CD4-positive, alpha-beta T cell treated with Interleukin-6 at 100 ng/mL for 8 hours (primary cell): ENCODE measurements at places on chromosomes 6 and 20.

GRCh38 chr6:140979642-140980091 lies 1153.1 kb upstream of the GJE1 start:
- no peak for DNase-seq

DNA sequence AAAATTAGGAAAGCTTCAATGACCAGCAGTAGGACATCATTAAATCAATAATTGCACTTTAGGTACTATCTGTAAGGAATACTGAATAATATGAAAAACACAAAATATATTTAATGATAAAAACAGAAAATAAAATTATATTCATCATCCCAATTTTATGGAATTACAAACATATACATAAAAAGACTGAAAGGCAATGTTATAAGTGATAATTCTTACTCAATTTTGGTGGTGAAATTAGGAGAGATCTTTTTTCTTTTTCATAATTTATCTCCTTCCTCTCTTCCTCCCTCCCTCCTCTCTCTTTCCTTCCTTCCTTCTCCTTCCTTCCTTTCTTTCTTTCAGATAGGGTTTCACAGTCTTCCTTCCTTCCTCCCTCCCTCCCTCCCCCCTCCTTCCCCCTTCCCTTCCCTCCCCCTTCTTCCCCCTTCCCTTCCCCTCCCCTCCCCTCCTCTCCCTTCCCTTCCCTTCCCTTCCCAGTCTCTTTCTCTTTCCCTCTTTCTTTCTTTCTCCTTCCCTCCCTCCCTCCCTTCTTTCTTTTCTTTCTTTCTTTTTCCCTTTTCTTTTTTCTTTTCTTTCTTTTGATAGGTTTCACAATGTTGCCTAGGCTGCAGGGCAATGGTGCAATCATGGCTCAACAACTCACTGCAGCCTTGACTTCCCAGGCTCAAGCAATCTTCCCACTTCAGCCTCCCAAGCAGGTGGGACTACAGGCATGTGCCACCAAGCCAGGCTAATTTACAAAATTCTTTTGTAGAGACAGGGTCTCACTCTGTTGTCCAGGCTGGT lies 36.8 kb downstream of the RSPH3 start:
- no peak for DNase-seq

DNA sequence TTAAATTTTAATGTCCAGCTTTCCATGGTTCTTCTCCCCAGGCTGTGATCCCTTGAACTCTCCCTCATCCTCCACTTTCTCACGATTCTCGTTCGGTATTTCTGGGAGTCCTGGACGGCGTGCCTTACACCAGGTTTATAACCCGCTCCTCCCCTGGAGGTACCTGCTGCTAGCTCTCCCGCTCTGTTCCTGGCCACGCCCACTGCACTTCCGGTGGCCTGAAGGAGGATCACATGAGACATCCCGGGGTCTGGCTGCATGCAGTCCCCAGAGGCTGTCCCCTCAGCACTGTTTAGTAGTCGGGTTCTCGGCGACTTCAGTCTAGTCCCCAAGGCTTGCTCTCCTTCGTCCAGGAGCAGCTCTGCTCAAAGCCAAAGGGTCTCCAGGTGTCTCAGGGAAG lies 28.4 kb upstream of the GCLC start:
- DNase-seq: no peak

- DNase-seq: no peak
Measured at GRCh38 chr20:59835057-59835447, 98.4 kb downstream of the SYCP2 start.

- DNase-seq: no peak
Measured at GRCh38 chr20:21315138-21315537, 12.0 kb downstream of the XRN2 start.

- no peak for DNase-seq
Measured at GRCh38 chr6:139248911-139249310, 42.9 kb downstream of the TXLNB start.

- peak; percentile 14 for DNase-seq
Measured at GRCh38 chr6:35415065-35415891, 36.9 kb upstream of the FANCE start.

- no peak for DNase-seq
Measured at GRCh38 chr20:43452404-43453126, 5.1 kb upstream of the SRSF6 start.

GRCh38 chr6:50187351-50187921 lies 137.7 kb upstream of the DEFB112 start:
- no peak for DNase-seq

GRCh38 chr6:26123675-26123946 lies 36.4 kb downstream of the HFE start:
- DNase-seq: no peak
